ENCODE measurements at places on chromosomes 1 and 21.

- DNase-seq = no peak
Observed at GRCh38 chr1:116370181-116370580, 2.9 kb upstream of the ATP1A1 start.

DNA sequence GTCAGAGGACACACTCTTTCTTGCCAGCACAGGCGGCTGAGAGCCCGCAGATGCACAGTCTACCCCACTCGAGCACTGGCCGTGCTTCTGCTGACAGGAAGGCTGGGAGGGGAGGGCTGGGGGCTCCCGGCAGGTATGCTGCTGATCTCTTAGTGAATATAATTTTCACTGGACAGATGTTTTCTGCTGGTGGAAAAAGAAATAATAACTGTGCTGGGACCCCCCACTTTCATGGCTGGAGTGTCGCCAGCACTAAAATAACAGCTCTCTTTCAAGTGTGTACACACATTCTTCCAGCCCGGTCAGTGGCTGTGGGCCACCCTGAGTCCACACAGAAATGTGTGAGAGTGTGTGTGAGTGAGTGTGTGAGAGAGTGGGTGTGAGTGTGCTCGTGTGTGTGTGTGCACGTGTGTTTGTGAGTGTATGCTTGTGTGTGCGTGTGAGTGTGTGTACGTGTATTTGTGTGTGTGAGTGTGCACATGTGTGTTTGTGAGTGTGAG, 167.7 kb upstream of the USP24 start:
- no peak for DNase-seq

- DNase-seq = no peak
Observed at GRCh38 chr1:110780600-110781484, 92.1 kb upstream of the CD53 start.

DNA sequence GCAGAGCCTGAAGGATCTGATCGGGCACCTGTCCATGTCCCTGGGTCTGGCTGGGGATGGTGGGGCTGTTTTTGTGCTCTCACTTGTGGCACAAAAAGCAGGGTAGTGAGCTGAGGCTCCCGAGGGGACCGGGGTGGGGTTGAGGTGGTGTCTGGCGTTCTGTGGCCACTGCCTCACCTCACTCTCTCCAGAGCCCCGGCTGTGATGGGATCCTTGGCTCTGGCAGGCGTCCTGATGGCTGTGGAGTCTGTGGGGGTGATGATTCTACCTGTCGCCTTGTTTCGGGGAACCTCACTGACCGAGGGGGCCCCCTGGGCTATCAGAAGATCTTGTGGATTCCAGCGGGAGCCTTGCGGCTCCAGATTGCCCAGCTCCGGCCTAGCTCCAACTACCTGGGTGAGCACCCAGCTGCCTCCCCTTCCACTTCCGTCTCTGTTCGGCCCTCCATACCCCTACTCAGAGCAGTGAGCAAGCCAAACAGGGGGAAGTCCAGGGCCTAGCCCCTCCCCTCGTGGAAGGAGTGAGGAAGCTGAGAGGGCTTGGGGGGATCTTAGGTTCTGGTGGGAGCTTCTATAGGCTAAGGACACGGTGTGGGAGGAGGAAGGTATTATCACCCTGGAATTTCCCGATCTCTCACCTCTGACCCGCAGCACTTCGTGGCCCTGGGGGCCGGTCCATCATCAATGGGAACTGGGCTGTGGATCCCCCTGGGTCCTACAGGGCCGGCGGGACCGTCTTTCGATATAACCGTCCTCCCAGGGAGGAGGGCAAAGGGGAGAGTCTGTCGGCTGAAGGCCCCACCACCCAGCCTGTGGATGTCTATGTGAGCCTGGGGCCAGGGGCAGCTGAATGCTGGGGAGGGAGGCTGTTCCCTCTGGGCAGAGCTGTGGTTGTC, 7.0 kb downstream of the ADAMTSL4 start:
- no peak for DNase-seq

DNA sequence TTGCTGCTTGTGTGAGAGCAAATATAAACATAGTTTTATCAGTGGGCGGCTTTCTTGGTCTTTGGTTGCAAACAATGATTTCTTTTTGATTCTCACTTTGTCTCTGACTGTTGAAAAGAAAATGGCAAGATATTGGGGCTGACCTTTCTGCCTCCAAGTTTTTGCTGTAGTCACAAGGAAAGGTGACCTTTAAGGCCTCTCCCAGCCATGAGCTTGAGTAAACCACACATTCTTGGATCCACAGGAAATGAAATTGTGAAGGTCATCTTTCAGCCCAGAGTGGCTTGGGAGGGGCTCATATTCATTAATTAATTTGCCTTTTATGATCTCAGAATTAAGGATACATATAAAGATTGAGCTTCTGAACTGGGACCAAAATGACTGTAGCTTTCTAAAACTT, 241.6 kb downstream of the BACH1 start:
- DNase-seq = no peak

GRCh38 chr1:111145542-111145941, 5.5 kb downstream of the CEPT1 start:
- no peak for DNase-seq

DNA sequence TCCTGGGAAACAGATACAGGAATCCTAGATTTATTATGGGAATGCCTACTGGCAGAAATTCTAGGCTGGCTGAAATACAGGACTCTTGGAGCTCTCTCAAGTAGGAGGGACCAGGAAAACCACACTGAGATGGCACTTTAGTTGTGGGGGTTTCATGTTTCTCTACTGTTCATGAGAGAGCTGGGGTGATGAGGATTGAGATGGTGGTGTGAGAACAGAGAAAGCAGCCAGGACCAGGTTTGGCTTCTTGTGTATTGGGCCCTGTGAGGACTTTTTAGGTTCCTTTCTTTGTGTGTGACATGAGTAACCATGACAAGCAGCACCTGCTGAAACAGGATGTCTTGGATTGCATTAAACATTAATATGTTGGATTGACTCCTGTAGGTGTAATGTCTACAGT, 4.9 kb downstream of the ARID1A start:
- DNase-seq = no peak
